ENCODE measurements at places on chromosomes 1 and 21.

DNA sequence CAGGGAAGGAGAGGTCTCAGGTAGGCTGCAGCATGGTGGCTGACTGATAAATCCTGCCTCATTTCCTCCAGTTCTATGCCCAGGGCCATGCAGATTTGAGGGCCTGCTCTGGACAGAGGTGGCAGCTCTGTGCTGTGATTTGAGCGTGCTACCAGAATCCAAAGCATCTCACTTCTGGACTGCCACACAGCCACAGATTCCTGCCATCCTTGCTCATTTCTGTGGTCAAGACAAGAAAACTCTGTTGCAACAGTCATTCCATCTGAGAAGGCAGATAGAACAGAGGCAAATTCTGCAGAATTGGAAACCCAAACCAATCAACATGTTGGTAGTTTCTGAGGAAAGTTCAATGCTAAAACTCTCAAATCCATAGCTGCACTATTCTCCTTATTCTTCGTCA is 102.8 kb upstream of the GALNT2 start:
- DNase-seq: no peak

DNA sequence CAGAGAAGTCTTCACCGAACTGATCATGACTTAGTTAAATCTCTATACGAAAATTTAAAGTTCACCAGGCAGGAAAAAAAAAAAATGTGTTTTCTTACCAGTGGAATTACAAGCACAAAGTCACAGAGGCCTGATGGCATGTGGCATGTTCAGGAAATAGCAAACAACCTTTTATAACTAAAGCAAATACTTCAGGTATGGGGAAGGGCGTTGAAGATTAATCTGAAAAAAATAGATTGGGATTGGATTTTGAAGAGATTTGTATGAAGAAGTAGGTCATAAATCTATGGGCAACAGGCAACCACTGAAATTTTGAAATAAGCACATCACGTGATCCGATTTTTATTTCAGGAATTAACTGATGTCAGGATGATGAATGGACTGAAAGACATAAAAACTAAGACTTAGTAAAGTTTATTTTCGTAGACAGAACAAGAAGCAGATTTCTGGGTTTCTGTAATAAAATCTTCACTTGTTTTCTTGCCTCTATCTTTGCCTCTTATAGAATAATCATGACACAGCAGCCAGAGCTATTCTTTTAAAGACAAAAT is 295.9 kb upstream of the ADGRL4 start:
- DNase-seq: no peak

GRCh38 chr1:236100799-236101198 is 35.9 kb upstream of the NID1 start:
- no peak for DNase-seq

DNA sequence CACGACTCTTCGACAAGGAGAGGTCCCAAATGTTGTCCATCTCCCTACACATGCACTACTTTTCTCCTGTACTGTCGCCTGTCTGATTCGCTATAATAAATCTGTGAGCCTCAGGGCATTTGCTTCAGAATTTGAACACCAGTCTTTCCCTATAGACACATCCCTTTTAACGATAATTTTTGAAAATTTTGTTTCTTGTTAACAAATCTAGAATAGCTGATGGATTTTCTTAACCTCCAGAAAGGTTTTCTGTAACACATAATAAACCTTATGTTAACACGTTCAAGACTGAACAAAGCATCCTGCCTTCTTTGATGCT is 704 bp downstream of the CAPZA1 start:
- DNase-seq: no peak

DNA sequence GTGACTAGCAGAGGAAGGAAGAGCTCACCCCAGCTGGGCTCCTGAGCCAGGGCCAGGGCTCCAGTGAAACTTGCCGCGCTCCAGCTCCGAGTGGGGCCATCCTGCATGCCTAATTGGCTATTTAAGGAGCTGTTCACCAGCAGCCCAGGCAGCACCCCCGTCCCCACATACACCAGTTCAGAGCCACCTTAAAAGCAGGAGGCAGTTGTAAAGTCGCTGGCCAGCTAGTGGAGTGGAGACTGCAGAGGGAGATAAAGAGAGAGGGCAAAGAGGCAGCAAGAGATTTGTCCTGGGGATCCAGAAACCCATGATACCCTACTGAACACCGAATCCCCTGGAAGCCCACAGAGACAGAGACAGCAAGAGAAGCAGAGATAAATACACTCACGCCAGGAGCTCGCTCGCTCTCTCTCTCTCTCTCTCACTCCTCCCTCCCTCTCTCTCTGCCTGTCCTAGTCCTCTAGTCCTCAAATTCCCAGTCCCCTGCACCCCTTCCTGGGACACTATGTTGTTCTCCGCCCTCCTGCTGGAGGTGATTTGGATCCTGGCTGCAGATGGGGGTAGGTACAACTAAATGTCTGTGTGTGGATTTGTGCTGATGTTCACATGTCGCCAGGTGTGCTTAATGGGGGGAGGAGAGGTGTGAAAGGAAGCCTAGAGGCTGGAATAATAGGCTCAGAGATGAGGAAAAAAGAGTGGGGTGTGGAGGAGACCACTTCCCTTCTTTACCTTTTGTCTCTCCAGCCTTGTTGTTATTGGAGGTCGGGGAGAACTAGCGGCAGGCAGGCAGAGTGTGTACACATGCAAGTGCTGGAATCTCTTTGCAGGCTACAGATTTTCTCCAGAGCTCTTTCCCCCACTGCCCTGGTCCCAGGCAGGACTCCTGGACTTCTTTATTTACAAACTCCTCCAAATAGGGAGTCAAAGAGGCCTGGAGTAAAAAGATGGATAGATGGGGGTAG is at the start of gene CA14:
TSS of gene CA14 (plus strand) at position 151 of the 962 bp plus-strand sequence. CDS start at position 506, 355 bp downstream.
- peak; percentile 48 for DNase-seq

DNA sequence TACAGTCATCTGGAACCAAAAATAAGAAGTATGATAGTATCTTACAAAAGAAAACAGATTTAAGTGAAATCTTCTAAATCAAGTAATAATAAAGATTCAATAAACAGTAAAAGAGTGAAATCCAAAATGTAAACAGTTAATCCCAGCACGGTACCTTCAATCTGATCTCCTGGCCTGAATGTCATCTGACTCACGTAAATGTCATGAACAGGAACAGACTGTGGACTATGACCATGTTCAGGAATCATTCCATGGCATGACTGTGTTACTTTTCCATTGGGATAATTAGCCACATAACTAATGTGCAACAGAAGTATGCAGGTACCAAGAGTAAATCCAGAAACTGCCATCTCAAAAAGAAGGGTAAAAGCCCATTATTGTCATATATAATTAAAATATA is 18.0 kb downstream of the FRRS1 start:
- no peak for DNase-seq

DNA sequence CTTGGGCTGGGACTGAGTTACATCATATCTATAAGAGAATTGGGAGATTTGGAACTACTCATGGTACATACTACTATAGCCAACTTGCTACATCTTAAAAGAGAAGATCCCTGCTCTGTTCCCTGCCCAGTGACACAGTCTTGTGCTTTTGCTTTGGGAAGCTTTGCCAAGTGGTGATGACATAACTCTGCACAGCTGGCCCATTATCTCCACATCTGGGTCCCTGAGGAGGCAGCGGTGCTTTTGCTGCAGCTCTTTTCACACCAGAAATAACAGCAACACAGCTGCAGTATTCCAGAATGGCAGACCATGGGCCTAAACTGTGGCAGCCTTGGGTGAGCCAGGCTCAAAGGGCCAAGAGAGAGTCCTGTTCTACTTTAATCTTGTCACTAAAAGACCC is 296.0 kb downstream of the HHAT start:
- DNase-seq: peak; percentile 64

DNA sequence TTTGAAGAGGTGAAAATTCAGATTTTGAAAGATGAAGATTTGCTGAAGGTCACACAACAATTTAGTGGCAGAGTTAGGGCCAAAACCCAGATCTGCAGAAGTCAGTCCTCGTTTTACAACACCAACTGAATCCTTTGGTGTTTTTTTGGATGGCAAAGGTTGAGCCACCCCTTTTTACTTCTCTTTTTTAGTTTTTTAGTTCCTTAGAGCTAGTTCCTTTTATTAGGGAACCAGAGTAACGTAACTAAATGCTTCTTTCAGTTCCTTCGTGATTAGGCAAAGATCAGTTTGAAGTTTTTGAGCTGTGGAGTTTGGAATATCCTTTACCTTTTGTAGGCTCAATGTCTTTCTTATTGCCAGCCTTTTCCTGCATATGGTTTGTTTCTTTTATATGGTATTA is 67.9 kb upstream of the ARID1A start:
- no peak for DNase-seq

DNA sequence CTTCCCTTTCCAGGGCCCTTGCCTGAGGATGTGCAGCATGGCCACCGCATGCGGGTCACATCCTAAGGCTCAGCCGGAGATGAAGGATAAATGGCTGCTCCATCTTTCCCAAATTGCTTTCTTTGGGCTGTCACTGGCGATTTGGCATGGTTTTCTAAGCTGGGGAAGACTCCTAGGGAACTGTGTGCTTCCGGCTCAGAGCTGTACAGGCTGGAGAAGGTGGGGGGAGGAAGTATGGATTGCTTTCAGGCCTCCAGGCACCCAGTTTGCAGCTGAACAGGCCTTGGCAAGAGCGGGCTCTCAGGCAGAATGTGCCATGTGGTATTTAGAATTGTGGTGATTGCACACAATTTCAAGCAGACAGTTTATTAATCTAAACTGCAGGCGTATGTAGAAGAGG is 48.9 kb downstream of the TMEM53 start:
- DNase-seq: no peak

DNA sequence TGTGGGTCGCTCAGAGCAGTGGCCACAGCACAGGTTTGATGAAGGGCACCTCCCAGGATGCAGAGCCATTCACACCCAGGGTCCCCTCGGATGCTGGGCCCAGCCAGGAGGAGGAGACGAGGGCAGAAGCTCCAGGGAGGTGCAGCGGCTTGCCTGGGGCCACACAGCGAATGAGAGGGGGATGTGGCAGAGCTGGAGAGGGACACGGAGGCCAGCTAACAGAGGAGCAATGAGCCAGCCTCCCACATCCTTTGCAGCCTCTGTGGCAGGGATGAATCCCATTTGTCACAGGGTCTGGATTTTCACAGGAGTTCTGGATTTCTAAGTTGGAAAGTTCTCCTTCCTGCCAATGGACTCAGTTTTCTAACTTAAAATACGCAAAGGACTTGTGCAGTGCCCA is 35.9 kb downstream of the CHD5 start:
- DNase-seq: no peak

GRCh38 chr1:200294241-200294640 is 115.6 kb downstream of the ZNF281 start:
- DNase-seq: no peak

GRCh38 chr1:212545941-212546635 is 62.5 kb upstream of the ATF3 start:
- no peak for DNase-seq

- no peak for DNase-seq
Measured at GRCh38 chr21:24577301-24577700, 1030.0 kb downstream of the MRPL39 start.

- DNase-seq: no peak
Measured at GRCh38 chr1:161265305-161265704, 6.8 kb downstream of the PCP4L1 start.

- no peak for DNase-seq
Measured at GRCh38 chr1:116770625-116771024, 16.4 kb downstream of the CD2 start.

- peak; percentile 63 for DNase-seq
Measured at GRCh38 chr1:56578963-56579875, at the start of gene PLPP3. PLPP3 (minus strand) TSS chr1:56579563; CDS start chr1:56579016, 547 bp downstream.

DNA sequence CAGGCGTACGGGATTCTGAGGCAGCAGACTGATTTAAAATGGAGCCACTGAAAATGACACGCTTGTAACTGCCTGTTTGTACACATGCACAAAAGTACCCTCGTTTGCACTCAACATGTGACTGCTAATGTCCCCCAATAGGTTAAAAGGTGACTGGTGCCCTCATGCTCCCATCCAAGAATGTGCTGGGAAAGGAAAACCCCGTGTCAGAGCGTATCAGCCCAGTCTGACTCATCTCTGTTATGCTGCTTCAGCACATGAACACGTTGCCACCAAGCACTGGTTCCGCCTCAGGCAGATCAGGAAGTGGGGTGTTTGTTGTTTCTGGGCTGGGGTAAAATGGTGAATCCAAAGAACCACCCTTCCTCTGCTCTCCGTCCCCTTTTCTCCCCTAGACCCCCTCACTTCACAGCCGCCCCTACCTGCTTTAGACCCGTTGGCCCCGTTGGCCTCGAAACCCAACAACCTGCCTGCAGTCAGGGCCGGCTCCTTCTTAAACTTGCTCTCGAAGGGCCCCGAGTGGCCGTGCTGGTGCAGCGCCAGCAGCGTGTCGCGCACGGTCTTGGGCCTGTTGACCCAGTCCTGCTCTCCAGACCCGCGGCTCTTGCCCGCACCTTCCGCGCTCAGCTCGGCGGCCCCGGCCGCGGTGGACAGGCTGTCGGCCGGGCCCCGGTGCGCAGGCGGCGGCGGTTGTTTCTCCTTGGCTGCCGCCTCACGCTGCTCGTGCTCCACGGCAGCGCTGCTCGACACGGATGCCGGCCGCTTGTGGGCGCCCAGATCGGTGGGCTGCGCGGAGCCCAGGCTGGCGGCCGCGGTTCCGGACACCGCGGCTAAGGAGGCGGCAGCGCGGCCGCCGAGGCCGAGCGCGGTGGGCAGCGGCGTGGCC is 1.7 kb downstream of the IRF2BP2 start:
- DNase-seq: peak; percentile 40

DNA sequence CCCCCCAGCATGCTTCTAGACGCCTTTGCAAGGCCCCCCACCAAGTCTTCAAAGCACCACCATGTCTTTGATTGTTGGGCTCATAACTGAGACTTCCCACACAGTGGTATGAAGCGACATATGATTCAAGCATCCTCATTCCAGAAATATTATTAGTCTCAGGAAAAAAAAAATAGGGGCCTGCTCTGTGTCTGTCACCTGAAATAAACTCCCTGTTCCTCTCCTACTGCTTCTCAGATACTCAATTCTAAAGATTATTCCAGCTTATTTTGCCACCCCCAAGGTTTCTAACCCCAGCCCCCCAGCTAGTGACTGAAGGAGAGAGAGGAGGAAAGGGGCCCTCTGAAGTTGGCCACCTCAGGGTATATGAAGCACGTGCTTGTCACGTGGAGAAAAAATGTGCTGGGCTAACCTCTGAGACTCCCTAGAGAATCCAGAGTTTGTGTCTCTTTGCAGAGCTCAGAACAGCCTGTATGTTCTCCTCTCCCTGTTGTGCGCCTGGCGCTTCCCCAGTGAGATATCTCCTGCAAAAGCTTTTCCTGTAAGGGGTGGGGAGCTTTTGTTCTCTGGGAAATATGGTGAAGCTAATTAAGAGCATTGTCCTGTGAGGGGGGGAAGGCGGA is 35.9 kb upstream of the RASAL2 start:
- no peak for DNase-seq

DNA sequence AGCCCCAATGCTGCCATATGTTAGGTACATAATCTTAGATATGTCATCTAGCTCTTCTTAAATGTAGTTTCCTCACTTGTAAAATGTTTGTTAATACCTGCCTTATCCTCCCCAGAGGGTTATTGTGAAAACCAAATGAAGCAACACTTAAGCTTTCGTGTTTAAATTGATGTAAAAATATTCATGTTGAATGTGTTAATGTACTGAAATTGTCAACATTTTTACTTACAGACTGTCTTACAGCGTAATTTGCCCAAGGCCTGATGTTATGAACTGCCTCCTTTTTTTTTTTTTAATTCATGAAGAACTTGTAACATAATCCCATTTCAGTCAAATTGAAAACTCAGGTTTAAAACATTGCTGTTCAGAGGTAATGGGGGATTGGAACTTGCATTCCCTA is 25.6 kb upstream of the ENAH start:
- DNase-seq: no peak
